NCI-H774 (cell line): ENCODE measurements at places on chromosomes 1 and 21.

DNA sequence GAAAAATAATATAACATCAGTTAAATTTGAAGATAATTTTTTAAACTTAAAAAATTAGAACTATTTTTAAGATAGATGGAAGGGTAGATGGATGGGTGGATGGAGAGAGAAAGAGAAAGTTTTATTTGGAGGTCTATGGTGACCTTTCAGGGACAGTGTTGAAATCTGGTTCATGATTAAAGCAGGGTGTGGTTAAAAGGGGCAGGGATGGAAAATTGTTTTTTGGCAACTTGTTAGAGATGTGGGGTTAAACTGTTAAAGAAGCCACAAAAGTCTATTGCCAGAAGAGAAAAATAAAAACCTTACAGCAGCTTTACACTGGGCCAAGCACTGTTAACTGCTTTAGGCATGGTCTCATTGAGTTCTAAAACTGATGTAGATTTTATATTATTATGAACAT lies 134.9 kb upstream of the GORAB start:
- no peak for DNase-seq

DNA sequence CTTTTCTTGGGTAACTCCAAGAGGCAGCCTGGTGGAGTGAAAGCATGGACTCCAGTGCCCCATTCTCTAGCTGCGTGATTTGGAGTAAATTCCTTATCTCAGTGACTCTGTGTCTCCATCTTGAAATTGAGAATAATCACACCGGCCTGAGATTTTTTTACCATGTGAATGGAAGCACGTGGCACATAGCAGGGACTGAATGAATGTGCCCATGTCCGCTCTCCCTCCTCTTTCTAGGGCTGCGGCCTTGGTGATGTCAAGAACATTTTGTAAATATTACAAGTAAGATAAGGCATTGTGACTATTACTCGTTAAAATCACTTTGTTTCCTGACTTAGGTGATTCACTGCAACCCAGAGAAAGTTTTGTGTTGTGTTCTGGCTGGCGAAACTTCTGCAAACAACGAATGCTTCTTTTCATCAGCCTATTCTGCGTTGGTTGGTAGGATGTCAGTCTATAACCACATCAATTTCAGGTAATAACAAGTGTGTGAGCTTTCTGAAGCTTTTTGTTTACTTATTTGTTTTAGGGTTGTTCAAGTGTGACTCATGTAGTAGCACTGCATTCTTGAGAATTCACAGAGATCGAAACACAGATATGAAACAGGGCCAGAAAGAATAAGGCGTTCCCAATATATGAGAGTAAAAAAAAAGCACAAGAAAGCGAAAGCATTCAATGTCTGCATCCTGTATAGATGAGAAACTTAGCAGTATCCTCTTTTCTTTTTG lies 135.7 kb upstream of the SLC45A1 start:
- no peak for DNase-seq

- DNase-seq, result no peak
These were observed 6.7 kb upstream of the PYHIN1 start for GRCh38 chr1:158924677-158925076.

DNA sequence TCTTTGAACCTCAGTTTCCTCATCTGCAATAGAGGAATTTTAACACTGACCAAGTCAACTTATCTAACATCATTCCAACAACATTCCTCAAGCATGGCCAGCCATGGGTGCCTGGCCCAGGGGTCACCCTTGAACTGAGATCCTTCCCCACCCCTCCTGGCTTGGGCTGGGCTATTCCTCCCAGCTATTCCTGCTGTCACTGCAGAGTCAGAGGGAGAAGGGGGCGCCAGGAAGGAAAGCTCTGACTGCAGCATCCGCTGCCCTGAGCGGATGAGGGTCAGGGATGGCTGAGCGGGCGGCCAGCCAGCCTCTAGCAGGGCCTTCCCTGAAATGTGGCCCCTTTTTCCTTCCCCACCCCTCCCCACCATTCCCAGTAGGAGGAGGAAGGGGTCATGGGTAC lies 3.1 kb downstream of the TINAGL1 start:
- no peak for DNase-seq

DNA sequence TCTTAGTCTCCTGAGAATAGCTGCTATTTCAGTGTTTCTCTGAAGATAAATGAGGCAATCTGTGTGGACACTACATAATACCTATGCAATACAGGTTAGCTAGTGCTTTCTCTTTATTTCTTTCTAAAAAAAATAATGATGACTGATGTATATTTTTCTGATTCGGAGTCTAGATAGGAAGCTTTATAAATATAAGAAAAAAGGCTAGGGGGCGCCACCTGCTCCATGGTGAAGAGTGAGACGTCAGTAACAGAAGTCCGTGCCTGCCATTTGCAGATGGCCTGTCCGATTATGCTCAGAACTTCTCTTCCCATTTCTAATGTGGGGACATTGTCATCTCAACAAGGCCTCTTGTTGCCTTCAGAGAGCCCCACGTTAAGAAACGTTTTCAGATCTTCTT lies 26.4 kb downstream of the QSOX1 start:
- DNase-seq, result peak; percentile 5

GRCh38 chr21:16522548-16522947 lies 792.8 kb downstream of the USP25 start:
- no peak for DNase-seq

- DNase-seq, result no peak
These were observed 53.3 kb upstream of the BOLA1 start for GRCh38 chr1:149846042-149846441.

DNA sequence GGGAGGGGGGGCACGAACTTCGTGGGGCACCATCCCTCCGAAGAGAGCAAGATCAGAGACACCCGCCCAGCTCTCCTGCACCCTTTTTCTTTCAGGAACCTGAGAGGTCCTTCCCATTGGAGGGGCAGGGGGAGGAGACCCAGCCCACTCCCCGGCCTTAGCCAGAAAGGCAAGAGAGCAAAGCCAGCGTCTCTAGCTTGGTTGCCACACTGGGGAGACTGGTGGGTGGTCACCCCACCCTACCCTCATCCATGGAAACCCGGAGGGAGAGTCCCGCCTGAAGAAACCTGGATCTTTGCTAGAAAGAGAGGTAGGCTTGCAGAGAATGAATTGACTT lies 246 bp downstream of the ATP2B4 start:
- peak; percentile 70 for DNase-seq

GRCh38 chr1:182278144-182279054 lies 113.2 kb downstream of the GLUL start:
- DNase-seq, result no peak

DNA sequence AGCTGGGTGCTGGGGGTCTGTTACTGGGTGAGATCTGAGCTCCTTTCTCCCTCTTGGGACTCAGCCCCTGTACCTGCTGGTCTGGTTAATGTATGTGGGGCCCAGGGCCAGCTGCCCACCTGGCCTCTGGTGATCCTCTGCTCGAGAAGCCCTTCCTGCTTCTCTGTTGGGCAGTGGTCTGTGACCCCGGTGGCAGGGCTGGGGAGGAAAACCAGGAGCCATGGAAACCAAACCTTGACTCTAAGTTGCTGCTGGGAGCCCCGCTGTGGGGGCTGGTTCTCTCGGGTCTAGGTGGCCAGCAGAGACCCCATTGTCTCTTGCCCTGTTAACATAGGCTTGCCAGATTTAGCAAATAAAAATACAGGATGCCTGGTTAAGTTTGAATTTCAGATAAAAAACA lies 1.3 kb downstream of the PADI1 start:
- DNase-seq, result no peak

- DNase-seq, result no peak
These were observed 78.8 kb downstream of the MIS18A start for GRCh38 chr21:32200029-32200428.

- DNase-seq, result no peak
These were observed 67.5 kb upstream of the SAMSN1 start for GRCh38 chr21:14613486-14614224.

- no peak for DNase-seq
These were observed 21.9 kb upstream of the KIF14 start for GRCh38 chr1:200642481-200642880.

- no peak for DNase-seq
These were observed 34.1 kb downstream of the NAV1 start for GRCh38 chr1:201573030-201573429.

- no peak for DNase-seq
These were observed 25.7 kb downstream of the DMRTB1 start for GRCh38 chr1:53484705-53485477.

DNA sequence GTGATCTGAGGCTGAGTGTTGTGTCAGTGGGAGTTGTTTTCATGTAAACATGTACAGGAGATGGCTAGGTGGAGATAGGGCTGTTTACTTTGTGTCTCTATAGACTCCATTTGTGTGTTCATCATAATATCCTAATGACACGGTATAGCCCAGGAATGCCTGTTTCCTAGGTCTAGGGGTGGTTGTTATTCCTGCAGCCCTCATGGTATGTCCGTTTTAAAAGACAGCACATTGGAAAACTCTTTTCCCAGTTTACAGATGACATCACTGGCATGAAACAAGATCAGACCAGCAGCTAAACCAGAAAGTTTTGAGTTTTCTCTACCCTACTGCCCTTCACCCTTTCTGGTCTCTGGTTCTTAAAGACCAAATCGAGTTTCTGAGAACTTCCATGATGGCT lies 227.3 kb upstream of the TMEM51 start:
- DNase-seq, result no peak

GRCh38 chr1:174219606-174220370 lies 60.5 kb downstream of the RABGAP1L start:
- no peak for DNase-seq

GRCh38 chr1:179124873-179125272 lies 43.0 kb downstream of the TOR3A start:
- DNase-seq, result no peak

- DNase-seq, result no peak
These were observed 59.6 kb downstream of the ST3GAL3 start for GRCh38 chr1:43766818-43767525.

DNA sequence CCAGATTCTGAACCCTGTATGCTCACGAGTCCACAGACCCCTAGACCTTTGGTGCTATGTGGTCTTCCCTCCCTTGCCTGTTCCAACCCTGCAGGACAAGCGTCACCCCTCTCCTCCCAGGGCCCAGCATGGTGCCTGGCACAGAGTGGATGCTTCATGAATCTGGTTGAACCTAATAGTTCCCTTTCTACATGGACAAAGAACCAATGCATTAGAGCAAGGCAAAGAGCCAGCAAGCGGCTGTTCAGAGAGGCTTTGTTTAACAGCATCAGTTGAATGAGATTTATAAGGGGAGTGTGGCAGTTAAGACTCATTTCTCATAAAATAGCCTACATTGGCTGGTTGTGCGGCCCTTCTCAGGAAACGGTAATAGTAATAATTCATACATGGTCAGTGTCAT lies 14.9 kb downstream of the SLC26A9 start:
- no peak for DNase-seq

DNA sequence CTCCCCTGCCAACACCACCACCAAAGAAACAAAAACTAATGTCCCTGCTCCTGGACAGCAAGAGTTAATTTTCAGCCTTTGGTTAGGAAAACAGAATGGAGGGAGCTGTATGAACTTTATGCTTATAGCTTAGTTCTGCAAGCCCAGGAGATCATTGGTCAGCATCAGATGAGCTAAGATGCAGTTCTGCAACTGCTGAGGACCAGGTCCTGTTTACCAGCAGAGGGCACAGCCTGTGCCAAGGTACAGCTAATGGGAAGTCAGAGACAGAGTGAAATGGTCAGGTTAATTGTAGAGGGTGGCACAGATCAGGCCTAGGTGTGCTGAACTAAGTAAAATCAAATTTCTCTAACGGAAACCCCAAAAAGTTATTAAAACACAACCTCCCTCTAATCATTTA lies 161.3 kb downstream of the ROR1 start:
- peak; percentile 15 for DNase-seq

GRCh38 chr1:153942766-153943549 lies 3.6 kb downstream of the DENND4B start:
- DNase-seq, result no peak

DNA sequence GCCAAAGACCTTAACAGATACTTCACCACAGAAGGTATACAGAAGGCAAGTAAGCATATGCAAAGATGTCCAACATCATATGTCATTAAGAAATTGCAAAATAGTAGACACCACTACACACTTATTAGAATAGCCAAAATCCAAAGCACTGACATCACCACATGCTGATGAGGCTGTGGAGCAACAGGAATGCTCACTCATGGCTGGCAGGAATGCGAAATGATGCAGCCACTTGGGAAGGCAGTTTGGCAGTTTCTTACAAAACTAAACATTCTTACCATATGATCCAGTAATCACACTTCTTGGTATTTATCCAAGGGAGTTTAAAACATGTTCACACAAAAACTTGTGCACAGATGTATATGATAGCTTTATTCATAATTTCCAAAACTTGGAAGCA lies 261.2 kb upstream of the AJAP1 start:
- DNase-seq, result no peak

DNA sequence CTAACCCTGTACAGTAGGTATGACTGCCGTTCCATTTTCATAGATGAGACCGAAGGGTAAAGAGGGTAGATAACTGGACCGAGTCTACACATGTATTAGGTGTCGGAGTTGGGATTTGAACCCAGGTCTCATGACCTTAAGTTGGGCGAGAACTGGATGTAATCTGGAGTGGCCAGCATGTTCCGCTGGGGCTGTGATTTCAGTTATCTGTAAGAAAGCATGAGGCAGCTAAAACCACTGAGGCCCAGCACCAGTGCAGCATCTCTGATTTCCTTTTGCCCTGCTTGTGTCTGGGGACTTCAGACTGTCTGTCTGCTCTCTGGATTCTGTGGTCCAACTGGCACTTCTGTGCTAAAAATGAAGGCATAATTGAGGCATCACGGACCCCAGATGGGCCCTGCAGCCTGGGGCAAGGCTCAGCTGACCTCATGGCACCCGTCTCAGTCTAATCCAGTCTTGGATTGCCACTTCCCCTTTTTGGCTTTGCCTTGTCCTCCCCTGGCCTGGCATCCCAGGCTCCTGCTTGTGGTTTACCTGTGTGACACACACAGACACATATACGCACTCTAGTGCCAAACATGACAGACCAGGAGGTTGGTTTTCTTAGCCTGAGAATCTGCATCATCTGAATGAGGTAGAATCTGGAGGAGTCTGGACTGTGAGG lies 180.2 kb downstream of the KIF26B start:
- no peak for DNase-seq

GRCh38 chr1:1167841-1168450 lies 5.7 kb upstream of the TTLL10 start:
- DNase-seq, result no peak

DNA sequence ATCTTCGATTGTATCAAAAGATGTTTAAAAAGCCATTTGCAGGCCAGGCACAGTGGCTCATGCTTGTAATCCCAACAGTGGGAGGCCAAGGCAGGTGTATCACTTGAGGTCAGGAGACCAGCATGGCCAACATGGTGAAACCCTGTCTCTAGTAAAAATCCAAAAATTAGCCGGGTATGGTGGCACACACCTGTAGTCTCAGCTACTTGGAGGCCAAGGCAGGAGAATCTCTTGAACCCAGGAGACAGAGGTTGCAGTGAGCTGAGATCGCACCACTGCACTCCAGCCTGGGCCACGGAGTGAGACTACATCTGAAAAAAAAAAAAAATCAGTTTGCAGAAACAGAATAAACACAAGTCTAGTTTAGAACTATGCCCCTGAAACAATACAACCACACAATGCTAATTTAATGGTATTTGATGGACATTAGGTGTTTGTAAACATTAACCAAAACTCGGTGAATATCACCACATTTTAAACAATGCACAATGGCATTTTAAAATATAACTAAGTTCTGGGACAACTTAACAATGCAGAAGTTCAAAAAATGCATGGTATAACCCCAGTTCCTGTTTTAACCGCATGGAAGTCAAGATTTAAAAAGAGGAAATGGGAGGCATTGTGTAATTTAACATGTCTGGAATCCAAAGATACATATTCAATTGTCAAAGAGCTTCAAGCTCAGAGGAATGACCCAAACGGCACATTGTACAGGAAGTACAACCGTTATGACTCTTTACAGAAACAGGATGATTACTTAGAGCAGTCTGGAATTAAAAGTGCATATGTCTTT lies 7.1 kb upstream of the PTTG1IP start:
- DNase-seq, result no peak
